Lung microvascular endothelial cell (primary cell): ENCODE measurements at places on chromosomes 1 and 21. TPM values are rescaled to one million over a fixed set of nuclear protein-coding genes. Genes with fewer than 3 reads are reported as not detected.

SHCBP1L gene
- total RNA-seq = not detected in 2 replicates

PCSK9 gene
- under 0.01 TPM in 1 of 2 replicates, not detected in the other for total RNA-seq

ILDR2 gene
- not detected in 2 replicates for total RNA-seq

NT5C1A gene
- not detected in 2 replicates for total RNA-seq

KRTAP13-2 gene
- not detected in 2 replicates for total RNA-seq

PLD5 gene
- not detected in 2 replicates for total RNA-seq

SLC37A1 gene
- total RNA-seq = 8.3 and 13.3 TPM in 2 replicates

DNA sequence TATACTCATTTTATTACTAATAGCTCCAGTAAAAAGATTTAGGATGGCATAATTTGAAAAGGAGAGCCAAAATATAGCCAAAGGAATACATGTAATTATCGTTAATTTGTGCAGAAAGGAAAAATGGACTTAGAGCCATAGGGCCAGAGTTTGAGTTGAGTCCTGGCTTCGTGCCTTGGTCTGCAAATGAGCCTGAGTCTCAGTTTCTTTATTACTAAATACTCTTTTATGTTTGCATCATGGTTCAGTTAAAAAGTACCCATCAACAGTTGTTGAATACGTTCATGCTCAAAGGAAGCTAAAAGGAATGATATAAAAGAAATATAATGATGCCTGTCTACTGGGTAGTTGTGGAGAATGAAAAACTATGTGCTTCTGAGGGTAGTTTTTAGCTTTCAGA, 155.7 kb upstream of the FAM78B start:
- DNase-seq = no peak

GRCh38 chr1:234584926-234585325, 25.1 kb downstream of the IRF2BP2 start:
- DNase-seq = no peak

- peak; percentile 52 for DNase-seq
Measured at GRCh38 chr1:154819628-154820590, 50.2 kb downstream of the KCNN3 start.

GRCh38 chr1:231016234-231016633, 23.8 kb downstream of the FAM89A start:
- DNase-seq = no peak

GRCh38 chr1:41835485-41835884, 83.2 kb downstream of the HIVEP3 start:
- DNase-seq = peak; percentile 70

GRCh38 chr1:51488372-51489050, 30.6 kb downstream of the EPS15 start:
- DNase-seq = peak; percentile 37

DNA sequence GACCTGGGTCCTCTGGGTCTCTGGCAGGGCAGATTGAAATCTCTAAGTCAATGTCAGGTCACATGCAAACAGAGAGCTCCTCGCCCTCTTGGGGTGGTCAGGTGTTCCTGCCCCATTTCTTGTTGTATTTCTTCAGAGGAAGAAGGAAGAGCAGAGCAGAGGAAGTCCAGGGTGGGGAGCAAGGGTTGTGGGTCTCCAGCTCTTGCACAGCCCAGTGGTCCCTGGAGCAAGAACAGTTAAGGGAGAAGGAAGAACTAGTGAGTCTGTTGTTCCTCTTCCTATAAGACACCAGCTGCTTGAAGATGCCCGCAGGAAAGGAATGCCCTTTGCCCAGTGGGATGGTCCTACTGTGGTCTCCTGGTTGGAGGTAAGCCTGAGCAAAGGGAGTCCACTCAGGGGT, 26.3 kb downstream of the MYOG start:
- DNase-seq = no peak

GRCh38 chr1:53326598-53327181, 1.2 kb downstream of the LRP8 start:
- peak; percentile 12 for DNase-seq
